ENCODE measurements at places on chromosomes 6 and 20.

DNA sequence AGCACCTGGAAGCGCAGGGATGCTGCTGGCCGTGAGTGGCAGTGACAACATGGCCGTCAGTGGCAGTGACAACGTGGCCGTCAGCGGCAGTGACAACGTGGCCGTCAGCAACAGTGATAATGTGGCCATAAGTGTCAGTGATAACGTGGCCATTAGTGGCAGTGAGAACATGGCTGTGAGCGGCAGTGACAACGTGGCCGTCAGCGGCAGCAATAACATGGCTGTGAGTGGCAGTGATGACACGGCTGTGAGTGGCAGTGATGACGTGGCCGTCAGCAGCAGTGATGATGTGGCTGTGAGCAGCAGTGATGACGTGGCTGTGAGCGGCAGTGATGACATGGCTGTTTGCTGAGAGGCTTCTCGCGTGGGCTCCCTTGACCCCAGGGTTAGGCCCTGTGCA is 169.8 kb downstream of the ERMARD start:
- no peak for DNase-seq

DNA sequence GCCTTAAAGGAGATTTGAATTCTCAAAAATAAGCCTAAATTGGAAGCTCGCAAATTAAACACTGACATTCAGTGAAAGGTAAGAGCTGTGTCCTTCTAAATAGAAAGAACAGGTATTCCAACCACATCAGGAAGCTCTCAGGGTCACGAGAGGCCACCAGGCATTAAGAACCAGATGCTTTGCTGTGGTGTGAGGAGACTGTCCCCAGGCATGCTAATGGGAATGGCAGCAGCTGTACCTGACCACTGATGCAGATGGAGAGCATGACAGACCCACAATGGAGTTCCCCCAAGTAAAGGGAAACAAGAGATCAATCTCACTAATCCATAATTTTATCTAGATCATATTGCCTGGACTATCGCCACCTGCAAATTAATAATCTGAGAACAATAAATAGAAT is 658.9 kb upstream of the NOX3 start:
- no peak for DNase-seq

- no peak for DNase-seq
Measured at GRCh38 chr20:50455656-50456451, 54.3 kb upstream of the PTPN1 start.

- DNase-seq, result no peak
Measured at GRCh38 chr6:3337521-3338350, 79.0 kb downstream of the PSMG4 start.

GRCh38 chr6:148329596-148330381 is 12.8 kb upstream of the SASH1 start:
- no peak for DNase-seq

GRCh38 chr20:37850724-37851355 is 52.1 kb upstream of the VSTM2L start:
- no peak for DNase-seq

DNA sequence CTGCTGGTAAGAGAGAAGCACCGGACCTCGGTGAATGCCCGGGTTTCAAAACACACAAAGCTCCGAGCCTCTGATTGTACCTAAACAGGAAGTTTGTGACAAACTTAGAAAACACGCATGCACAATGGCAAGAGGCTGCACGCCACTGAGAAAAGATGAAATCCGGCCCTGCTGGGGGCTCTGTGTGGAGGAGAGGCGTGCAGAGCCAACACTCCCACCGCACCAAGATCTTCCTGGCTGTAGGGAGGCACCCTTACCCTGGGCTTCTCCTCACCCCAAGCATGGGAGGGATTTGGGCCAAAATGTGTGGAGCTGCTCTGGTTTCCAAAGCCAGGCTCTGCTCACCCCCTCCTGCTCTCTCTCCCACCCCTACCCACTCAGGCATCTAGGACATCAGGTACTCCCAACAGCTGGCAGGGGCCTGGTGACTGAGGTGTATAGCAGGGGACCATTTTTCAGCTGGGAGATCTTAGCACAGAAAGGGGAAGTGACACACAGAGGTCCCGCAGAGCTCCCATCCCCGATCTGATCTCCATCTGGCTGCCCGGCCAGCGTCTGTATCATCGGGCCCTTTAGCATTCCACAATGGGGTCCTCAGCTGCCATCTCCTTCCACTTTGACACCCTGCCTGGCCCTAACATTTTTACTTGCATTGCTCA is 84.2 kb downstream of the TRERF1 start:
- DNase-seq, result peak; percentile 19

- no peak for DNase-seq
Measured at GRCh38 chr6:39377539-39377950, 55.0 kb upstream of the KCNK16 start.

DNA sequence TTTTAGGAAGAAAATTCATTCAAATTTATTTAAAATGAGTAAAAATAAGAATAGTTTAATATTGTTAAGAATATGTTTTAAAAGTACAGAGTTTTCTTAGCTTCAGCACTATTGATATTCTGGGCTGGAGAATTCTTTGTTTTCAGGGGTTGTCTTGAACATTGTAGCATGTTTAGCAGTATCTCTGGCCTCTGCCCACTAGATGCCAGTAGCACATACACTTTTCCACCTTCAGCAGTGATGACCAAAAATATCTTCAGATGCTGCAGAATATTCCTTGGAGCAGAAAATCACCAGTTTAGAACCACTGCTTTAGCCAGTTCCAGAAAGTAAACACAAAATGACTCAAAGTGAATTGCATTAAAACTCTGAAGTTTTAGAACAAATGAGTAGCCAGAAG is 19.4 kb upstream of the SDHAF4 start:
- DNase-seq, result no peak

DNA sequence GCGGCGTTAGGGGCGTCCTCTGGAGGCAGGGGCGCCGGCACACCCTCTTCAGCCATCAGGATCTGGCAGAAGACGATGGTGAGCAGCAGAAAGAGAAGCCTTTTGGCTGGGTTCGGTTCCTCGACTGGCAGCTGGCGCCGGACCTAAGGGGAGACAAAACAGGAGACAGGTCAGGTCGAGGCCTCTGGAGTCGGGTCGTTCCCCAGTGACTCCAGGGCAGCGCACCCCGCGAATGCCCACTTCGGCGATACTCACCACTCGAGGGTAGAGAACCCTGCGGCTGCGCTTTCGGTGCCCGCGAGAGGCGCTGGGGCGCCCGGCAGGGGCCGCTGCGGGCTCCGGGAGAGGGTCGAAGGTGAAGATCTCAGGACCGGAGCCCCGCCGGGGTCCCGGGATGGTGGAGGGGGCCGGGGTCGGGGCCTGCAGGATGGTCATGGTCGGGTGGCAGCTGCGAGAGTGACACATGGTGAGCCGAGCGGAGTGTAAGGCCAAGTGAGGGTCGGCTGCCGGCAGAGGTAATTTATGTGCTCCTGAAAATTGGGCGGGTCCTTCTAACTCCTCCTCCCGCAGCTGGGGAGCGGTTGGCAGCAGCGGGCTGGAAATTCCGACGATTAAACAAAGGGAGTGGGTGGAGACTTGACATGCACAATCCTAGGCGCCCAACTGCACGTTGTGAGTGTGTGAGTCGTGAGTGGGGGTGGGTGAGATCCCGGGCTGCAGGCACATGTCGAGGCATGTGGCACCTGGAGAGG is at the start of gene IER3:
Gene IER3 (minus strand): TSS at position 494 of the 752 bp plus-strand sequence. CDS start 29 bp downstream, at position 465.
- no peak for DNase-seq

- no peak for DNase-seq
Measured at GRCh38 chr6:118974790-118975189, 39.8 kb upstream of the MCM9 start.

- DNase-seq, result no peak
Measured at GRCh38 chr20:64113444-64113775, 6.0 kb upstream of the NPBWR2 start.

GRCh38 chr6:4732691-4733315 is 43.4 kb upstream of the CDYL start:
- DNase-seq, result no peak

DNA sequence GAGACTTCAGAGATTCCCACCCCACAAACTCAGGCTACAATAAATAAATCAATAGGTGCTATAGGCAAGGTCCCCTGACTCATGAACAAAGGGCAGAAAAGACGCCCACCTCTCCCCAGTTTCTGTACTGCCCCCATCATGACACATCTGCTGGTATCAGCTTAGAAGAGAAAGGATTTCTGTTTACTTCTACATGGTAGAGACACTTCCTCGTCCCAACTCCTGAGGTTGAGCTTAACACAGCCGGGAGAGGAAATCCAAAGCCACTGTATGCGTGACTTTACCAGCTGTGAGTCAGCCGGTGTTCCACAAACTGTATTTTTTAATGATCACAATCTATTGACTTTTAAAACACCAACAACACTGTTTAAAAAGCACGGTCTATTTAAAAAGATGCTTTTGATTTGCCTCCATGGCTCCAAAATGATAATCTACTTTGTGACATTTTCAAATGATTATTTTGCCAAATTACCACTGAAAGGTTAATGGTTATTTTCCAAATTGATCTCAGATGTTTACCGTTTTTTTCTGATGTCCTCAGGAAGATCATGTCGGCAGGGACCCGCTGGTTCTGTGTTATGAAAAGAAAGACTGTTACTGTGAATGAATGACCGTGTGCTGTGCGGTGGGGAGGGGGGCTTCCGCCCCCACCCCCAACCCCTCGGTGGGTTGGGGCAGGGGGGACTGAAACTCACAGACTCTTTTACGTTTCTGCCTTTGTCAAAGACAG is 72.5 kb downstream of the ATP9A start:
- no peak for DNase-seq

DNA sequence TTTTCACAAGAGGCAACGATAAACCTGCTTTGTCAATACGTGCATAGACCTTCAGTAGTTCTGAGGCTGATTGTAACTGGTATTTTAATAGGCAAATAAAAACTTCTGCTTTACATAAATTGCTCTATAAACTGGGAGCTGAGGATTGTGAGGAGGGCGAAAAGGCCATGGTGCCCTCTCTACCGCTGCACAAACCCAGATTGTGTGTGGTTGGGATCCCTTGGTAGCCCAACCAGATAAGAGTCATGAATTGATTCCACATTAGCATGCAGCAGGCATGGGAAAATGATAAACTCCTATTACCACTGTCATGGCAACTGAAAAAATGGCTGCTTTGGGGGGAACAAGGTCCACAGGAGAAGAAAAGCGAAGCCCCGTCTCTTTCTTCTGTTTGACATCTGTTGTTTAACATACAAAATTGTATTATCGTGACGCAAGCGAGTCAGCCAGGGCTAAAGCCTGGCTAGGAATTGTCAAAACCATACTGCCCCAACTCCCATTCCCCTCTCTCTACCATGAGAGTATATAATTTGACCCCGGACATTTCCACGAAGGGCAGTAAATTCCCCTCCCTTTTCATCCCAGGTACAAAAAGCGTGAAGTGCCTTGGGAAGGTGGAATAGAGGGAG is 157.8 kb upstream of the SALL4 start:
- no peak for DNase-seq

DNA sequence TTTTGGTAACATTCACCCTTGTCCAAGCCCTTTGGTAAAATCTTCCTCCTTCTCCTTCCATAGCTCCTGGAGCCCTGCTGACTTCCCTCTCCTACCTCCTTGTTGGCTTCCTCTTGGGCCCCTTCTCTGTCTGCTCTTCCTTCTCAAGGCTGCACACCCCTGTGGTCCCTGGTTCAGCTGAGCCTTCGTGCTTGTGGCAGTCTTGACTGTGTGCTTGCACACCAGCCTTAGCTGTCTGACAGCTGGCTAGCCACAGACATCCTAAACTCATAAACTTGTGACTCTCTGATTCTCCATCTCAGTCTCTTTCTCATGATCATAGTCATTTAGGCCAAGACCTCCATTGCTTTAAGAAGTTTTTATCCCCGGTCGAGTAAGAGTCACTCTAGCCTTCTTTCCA is 37.1 kb downstream of the DHX35 start:
- no peak for DNase-seq

DNA sequence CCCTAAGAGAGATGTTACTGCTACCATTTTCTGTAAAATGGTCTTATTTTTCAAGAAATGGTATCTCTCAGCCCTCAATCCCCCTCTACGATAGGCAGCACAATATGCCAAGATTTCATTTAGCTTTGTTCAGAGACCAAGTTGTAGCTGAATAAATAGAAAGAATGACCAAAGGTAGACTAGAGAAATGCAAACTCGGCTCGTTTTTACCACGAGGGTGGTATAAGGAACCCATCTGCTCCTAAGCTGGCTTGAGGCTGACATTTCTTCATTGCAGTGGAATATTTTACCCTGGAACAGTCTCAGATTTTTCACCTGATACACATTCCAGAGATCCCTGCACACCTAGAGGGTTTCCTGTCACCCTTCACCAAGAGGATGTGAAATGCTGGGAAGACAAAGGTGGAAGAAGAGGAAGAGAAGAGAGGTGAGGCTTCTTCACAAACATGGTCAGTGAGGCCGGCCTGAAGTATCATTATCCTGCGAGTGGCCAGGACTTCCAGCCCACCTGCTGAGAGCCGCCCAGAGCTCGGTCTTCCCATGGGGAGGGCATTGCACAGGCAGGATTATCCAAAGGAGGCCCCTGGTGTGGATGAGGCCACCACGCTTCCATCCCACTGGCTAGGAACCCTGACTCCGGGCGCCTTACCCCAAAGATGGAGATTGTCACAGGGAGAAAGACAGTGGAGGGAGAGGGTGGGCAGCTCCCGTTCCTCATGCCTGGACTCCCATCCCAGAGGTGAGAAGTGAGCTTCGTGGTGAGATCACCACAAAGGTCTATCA is 57.1 kb upstream of the AFDN start:
- no peak for DNase-seq

- DNase-seq, result no peak
Measured at GRCh38 chr20:45392733-45393132, 14.6 kb upstream of the TP53TG5 start.

- no peak for DNase-seq
Measured at GRCh38 chr20:25859649-25860530, 163.2 kb upstream of the ZNF337 start.

DNA sequence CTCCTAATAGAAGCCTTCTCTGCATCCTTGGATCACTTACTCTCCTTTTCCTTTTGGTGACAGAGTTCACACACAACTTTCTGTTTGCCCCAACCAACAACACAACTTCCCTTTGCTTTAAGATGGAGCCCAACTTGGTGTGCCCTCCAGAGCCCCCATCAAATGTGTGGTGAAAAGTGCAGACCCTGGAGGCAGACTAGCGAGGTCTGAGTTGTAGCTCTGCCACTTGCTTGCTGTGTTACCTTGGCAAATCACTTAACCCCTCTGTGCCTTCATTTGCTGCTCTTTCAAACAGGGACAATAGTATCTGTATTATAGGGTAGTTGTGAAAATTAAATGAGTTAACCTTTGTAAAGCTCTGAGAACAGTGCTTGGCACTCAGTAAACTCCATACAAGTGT is 34.3 kb upstream of the CCN6 start:
- no peak for DNase-seq
